Left colon (tissue), 2 donors: ENCODE measurements at places on chromosomes 13 and 19. TPM values are rescaled to one million over a fixed set of nuclear protein-coding genes. Genes with fewer than 3 reads are reported as not detected.

Gene ZIC2
- total RNA-seq: 0.27 TPM

Gene NLRP9
- not detected for total RNA-seq

Gene CCL25
- not detected for total RNA-seq

Gene GIPR
- total RNA-seq: 22.6 TPM

Gene RFPL4AL1
- not detected for total RNA-seq

Gene NOTCH3
- 12.2 TPM for total RNA-seq

Gene ZNF418
- 0.98 TPM for total RNA-seq
